Stimulated activated CD4-positive, alpha-beta T cell treated with anti-CD3 and anti-CD28 coated beads, TNF-alpha, amount 100 ng/mL, for 48 hours (primary cell): ENCODE measurements at places on chromosomes 6 and 20.
A peak's percentile ranks its signal among the peaks of the same experiment; 100 is the strongest.

DNA sequence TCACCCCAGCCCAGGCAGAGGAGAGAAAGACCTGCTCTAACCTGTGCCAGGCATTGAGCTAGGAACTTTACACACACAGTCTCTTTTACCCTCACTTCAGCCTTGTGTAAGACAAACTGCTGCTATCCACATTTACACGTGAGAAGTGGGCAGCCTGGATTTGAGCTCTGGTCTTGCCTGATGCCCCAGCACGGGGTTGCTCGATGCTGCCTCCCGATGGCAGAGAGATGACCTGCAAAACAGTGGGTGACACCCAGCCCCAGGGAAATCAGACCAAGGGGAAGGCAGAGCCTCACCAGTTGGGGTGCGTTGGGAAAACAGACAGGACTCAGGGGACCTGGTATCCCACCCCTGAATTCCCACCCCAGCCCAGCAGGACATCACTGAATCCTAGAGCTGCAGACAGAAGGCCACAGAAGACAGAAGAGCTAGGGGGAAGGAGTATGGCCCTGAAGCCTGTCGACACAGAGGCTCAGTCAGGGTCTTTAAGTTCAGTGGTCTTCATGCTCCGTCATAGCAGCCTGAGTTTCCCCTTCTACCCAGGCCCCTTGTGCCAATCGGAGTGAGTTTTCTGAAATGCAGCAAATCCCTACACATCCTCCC lies 990 bp downstream of the BPI start:
- peak; percentile 20 for DNase-seq

DNA sequence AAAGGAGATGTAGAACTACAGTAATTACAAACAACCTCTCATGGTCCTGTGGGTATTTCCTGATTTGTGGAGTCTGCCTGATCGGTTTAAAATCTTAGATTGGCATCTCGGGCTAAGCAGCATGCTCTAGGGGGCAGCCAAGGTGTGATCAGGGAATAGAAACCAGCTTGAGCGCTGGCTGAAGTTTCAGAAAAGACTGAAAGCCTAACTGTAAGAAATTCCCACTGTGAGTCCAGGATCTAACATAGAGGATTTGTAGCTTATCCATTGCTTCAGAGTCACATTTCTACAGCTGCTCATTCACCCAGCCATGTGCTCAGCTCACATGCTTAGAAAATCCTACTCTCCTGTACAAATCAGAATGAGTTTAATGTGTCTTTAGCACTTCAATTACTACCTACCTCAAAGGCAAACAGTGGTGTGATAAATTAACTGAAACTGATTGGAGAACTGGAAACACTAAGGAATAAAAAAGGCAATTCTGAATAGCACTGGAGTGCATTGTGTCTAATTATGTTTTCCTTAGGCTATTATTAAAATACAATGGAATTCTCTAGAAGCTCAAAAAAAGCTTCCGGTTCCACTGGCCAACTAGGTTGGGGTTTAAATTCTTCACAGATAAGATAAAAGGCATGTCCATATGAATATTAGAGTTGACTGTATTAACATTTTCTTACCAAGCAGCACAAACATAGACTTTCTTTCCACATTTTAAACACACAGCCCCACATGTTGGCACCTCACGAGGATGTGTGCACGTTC lies 73.8 kb upstream of the MPC1 start:
- DNase-seq = no peak

DNA sequence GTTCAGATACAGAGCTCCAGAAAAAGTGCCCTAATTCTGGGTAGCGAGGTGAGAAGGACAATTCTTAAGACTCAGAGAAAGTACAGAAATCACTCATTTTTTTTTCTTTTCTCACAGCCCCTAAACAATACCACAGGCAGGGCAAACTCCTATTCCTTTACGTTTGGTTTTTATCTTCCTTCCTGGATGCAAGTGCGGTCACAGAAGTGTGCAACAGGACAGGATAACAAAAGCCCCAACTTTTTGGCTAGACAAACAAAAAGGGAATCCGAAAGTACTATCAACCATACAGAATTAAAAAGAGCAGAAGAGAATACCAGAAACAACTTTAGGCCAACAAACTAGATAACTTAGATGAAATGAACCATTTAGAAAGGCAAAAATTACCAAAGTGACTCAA lies 18.4 kb upstream of the BEND6 start:
- DNase-seq = no peak

- DNase-seq = no peak
Observed at GRCh38 chr6:44738601-44739146, 351.2 kb downstream of the CDC5L start.

DNA sequence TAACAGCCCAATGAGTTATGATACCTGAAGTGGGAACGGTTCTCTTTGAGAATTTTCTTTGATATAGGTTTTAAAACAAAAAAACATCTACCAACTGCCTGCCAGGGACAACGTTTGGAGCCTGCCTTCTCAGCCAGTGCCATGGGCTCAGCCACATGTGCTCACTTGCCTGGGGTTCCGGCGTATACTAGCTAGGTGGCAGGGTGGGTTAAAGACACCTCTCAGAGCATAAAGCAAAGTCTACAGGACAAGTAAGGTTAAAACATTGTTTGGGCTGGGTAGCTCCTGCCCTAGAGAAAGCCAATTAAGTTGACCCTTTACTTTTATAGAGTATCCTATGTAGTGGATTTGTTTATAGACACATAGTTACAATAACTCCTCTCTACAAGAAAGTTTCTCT lies 38.0 kb upstream of the SCGN start:
- DNase-seq = no peak

GRCh38 chr6:143363299-143363698 lies 87.2 kb downstream of the ADAT2 start:
- DNase-seq = no peak

DNA sequence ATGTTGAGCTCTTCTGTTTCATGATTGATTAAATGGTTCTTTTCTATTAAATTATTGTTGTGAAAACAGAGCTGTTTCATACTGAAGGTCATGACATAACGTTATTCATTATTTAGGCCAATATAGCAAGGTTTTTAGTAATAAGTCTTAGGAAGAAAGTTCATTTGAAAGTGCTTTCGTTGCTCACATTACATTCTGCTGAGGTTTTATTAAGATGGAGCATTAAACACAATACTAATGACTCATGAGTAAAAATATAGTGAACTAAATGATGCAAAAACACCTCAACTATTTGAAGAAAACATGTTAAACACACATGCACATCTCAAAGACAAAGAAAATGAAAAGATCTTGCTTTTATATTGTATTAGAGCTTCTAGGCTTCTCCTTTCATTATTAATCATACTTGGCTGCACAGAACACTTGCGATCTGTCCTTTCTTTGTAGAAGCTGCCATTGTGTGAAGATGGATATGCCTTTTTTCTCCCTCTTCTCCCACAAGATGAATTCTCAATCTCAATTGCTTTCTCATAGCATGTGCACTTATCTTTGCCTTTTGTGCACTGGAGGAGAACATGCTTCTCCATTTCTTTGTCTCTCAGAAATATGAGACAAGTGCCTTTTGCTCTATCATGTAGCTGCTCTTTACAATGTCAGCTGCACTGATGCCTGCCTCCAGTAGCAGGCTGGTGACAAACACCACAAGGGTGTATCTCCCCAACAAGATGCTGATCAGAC lies 312.4 kb downstream of the PHF3 start:
- no peak for DNase-seq

DNA sequence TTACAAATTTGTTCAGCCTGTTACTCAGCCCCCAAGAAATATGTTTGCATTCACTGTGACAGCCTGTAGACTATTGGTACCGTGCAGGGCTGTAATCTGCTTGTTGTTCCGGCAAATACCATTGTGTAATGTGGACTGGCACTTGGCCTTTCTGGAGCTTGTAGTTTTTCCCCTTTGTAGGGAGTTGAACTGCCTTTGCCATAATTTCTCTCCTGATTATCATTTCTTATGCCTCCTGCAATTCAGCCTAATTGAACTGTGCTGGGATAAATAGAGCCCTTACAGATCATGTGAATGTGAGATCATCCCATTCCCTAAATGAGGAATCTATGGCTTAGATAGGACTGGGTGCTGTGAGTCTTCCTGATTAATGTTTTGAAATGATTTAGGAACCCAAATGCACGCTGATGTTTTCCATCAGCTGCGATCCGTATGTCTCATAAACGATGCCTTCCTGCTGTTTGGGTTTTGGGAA lies 185.1 kb downstream of the JARID2 start:
- DNase-seq = no peak

DNA sequence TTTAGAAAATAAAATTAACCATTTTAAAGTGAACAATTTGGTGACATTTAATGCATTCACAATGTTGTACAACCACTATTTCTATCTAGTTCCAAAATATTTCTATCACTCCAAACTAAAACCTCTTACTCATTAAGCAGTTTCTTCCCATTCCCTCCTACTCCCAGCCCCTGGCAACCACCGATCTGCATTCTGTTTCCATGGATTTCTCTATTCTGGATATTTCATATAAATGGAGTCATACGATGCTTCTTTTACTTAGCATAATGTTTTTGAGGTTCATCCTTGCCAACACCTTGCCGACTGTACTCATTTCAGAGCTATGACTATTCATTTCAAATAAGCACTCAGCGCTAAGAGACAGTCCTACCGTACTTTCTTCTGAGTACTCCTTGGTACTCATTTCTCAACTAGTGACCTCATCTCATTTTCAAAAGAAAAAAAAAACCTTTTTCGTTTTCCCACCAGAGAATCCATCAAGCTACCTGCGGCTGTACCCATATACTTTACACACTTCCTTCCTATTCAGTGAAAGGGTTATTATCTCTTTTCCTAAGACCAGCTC lies 259.2 kb downstream of the UTRN start:
- no peak for DNase-seq

DNA sequence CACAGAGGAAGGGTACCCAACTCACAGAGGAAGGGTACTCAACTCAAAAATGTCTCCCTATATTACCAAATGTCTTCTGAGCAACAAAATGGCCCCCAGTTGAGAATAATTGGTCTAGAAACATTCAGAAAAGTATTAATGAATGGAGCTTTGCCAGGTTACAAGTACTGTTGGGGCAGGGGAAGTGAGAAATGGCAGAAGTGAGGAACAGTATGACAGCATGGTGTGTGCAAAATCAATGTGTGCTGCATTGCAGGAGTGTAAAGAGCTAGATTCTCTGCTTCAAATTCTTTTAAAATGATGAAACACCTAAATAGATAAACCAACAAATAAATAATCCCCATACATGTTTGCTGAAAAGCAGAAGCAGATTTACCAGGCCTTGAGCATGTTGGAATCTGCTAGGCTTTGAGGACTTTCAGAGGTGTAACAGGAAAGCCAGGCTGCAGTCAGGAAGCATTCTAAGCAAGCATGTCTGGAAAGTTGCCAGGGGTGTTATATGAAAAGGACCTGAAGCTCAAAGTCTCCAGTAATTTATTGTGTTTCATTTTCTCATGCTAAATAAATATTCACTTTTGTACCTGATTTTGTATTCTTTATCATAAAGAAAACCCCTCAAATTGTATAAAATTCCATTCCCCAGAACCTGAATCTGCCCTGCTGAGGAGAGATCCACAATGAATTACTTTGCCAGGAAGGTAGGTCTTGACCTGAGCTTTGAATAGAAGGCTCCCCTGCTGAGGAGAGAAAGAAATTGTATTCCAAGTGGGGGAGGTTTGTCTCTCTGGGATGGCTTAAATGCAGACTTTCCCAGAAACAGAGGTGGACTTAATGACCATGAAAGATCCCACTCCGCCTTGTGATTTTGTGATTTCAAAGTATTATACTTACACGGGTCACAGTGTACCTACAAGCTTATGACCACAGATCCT lies 265.0 kb upstream of the MARCKS start:
- DNase-seq = no peak
